HEK293T (cell line): ENCODE measurements at places on chromosomes 12 and 14.

DNA sequence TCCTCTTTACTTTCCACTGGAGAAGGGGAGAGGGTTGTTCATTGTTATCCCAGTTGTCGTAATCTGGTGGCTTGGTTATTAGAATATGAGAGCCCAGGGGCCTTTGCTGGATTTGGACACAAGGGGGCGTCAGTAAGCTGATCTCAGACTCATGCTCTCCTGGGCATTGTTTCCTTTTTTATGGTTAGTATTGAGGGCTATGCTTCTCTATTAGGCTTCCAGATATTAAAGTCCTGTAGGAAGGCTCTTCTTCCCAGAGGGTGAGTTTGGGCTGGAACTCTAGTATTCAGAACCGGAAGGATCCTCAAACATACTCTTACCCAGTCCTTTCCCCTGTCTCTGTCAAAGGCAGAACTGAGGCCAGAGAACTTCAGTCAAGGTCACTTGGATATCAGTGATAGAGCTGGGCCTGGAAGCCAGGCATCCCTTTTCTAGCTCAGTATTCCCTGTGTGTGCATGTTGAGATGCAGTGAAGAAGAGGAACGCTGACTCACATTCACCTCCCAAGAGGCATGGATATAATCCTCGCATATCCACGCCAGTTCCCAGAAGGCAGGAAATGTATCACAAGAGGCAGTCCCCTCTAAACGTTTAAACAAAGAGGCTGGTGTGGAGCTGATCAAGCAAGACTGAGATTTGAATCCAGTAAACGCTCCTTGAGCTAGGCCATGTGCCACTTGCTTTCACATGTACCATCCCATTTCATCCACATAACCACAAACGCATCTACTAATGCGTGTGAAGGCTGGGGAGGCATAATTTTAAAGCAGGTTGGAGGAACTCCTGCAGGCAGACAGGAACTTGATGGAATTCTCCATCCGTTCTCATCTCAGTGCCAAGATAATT lies 41.6 kb downstream of the UBE3B start:
- peak; percentile 80 for DNase-seq

DNA sequence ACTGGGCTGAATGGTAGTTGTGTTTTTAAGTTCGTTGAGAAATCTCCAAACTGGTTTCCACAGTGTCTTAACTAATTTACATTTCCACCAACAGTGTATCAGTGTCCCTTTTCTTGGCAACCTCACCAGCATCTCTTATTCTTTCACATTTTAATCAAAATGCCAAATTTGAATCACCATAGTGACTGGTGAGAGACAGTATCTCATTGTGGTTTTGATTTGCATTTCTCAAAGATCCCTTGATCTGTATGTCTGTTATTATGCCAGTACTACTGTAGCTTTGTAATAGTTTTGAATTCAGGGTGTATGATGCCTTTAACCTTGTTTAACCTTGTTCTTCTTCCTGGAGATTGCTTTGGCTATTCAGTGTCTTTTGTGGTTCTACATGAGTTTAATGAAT lies 2.2 kb upstream of the EIF2S3B start:
- no peak for DNase-seq

- DNase-seq, result no peak
Measured at GRCh38 chr14:92774572-92774971, 19.5 kb upstream of the GOLGA5 start.

GRCh38 chr12:114711689-114712152 lies 27.7 kb upstream of the TBX3 start:
- DNase-seq, result no peak

- DNase-seq, result no peak
Measured at GRCh38 chr12:124865728-124866127, 2.1 kb upstream of the SCARB1 start.

DNA sequence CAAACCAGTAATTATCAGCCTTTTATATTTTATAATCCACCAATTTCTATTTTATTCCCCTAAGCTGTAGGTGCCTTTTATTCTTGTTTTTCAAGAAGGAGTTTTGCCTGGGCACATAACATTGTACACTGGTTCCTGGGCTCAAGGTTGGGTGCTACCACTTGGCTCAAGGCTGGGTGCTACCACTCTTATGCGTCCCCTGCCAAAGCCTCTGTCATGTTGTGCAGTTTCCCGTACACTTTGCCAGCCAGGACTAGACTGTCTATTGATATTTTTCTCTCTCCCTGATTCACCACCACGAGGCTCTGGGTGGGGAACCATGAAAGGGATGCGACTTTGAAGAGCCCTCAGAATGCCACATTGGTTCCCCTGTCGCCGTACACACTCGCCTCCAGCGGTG lies 52.5 kb upstream of the VASH1 start:
- DNase-seq, result no peak

GRCh38 chr12:27236498-27236897 lies 7.6 kb upstream of the STK38L start:
- DNase-seq, result no peak

DNA sequence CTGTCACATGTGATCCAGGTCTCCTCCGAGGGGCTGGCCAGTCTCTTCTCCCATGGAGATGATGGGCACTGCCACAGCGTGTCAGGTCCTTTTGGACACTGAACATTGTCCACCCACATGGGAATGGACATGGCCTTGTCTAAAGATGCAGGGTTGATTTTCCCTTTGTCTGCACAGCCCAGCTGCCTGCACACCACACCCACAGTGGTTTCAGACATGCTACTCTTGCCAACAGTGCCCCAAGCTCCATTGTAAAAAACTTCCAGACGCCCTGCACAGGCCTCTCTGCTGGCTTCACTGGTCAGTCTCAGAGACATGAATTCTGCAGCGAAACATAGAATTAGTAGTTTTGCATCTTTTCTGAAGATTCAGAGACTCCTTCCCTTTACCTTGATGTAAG lies 18.5 kb downstream of the CD163 start:
- no peak for DNase-seq

DNA sequence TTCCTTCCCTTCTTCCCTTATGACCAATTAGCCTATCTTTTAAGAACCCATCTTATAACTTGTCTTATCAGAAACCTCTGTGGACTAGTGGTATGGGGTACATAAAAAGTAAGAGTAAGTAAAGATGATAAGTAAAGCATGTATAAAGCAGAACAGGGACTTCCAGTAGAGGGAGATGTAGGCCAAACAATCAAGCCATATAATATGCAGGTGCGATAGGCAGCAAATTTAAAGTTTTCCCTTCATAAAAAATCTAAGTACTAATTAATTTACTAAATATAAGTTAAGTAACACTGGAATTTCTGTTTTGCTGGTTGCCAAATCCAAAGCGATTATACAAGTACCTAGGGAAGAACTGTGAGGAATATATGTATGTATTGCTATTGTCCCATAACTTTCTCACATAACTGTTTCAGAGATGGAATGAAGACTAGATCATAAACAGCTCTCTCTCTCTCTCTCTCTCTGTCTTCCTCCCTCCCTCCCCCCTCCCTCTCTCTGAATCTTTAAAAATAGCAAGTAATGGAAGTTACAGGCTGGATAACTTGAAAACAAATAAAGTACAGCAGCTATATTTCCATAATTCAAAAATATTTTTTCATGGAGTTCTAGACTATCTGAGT lies 25.7 kb downstream of the METTL25 start:
- peak; percentile 12 for DNase-seq

- DNase-seq, result no peak
Measured at GRCh38 chr14:91383439-91383838, 34.2 kb downstream of the CCDC88C start.

- peak; percentile 73 for DNase-seq
Measured at GRCh38 chr14:22598099-22598895, at the start of gene ABHD4. Gene ABHD4, plus strand, starts transcription at chr14:22598300. Its CDS starts 7 bp downstream, at chr14:22598307.

GRCh38 chr14:89779707-89780106 lies 174.8 kb downstream of the EFCAB11 start:
- DNase-seq, result no peak

DNA sequence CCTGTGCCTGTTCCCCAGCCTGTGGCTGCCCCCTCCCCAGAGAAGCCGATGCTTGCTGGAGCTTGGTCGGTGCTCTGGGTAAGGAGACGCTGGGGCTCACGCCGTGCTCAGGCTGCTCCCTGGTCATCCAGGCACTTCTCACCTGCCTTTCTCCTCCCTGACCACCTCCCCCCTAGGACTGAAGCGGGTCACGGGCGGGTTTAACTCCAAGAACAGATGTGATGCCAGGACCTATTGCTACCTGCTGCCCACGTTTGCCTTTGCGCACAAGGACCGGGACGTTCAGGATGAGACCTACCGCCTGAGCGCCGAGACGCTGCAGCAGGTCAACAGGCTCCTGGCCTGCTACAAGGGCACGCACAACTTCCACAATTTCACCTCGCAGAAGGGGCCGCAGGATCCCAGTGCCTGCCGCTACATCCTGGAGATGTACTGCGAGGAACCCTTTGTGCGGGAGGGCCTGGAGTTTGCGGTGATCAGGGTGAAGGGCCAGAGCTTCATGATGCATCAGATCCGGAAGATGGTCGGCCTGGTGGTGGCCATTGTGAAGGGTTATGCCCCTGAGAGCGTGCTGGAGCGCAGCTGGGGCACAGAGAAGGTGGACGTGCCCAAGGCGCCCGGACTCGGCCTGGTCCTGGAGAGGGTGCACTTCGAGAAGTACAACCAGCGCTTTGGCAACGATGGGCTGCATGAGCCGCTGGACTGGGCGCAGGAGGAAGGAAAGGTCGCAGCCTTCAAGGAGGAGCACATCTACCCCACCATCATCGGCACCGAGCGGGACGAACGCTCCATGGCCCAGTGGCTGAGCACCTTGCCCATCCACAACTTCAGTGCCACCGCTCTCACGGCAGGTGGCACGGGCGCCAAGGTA lies 8.4 kb upstream of the EP400 start:
- DNase-seq, result no peak

GRCh38 chr12:6424866-6425265 lies 19.9 kb upstream of the CD27 start:
- DNase-seq, result no peak

DNA sequence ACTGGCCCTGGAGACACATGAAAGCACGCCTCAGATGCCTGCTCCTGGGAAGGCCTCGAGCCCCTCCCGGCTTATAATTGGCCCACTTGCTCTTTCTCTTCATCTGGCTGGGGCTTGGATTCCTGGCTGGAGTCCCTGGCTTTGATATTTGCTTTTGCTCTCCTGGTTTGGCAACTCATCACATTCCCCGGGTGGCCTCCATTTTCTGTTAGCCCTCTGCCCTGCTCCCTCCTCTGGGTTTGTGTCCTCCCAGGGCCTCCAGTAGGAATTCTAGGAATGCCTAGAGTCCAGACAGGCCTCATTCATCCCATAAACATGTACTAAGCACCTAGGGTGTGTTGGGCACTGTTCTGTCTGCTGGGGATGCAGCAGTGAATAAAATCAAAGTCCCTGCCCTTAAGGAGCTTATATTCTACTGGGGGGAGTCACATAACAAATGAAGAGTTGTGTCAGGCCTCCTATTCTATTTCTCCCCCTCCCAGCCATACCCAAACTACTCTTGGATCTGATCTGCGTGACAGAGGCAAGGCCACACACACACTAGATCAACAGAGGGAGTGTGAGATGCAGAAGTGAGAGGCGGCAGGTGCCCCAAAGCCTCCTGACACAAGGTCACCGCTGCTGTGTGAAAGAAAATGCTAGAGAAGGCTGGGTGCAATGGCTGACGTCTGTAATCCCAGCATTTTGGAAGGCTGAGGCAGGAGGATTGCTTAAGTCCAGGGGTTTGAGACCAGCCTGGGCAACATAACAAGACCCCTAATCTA lies 21.3 kb upstream of the TSPAN9 start:
- DNase-seq, result no peak

DNA sequence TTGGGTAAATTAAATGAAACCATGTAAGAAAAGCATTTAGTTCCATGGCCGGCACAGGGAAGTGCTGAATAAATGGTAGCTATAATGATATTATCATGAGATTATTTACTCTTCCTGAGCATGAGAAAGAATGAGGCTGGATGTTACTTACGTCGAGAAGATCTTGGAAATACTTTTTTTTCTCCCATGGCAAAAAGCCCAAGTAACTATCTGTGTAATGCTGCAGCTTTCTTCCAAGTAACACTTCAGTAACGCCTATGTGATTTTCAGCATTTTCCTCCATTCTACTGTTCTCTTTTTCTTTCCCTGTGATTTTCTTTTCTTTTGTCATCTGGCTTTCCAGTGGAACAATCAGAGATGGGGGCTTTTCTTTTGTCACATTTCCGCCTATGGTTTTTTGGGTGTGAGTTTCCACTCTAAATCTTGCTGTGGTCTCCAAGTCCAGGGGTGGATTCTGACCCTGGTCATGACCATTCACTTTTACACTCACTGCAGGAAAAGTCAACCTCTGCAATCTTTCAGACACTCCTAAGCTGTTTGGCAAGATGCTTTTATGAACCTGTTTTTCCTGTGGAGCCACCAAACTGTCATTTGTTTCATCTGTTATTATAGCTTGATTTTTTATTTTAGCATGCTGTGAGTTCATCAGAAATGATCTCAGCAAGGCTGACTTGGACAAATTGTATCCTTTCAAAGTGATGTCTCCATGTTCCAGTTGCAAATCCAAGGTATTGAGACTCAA lies 25.0 kb upstream of the SYCP3 start:
- DNase-seq, result no peak

DNA sequence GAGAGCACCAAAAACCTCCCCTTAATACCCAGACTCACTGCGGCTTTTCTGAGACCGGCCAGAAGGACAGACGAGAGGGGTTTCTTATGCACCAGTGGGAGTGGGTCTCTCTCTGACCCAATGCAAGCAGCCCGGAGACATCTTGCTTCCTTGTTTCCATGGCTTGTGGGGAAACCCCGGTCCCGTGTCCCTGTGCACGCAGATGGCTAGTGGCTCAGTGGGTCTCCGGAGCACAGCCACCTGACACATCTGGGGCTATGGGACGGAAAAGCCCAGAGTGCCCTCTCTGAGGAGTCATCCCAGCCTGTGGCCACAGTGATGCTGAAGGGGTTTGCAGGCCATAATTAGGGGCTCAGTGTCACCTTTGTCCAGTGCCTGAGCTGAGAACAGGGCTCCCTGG lies 197.6 kb downstream of the PHETA1 start:
- DNase-seq, result no peak

DNA sequence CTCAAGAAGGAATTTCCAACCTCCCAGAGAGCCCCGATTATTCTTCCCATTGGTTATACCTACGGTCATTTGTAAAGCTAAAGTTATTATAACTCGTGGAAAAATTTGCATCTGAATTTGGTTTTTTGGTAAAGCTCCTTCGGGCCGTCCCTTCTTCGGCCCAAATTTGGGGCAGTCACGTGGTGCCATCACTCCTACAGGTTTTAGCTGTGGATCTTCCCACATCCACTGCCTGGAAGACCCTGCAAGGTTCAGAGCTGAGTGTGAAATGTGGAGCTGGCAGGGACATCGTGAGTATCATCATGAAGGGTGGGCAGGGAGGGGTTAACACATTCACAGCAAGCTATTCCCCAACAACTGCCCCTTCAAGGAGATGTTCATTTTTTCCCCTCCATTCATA lies 105.7 kb downstream of the NT5DC3 start:
- no peak for DNase-seq

- DNase-seq, result no peak
Measured at GRCh38 chr12:69610126-69610525, 581 bp downstream of the LRRC10 start.

DNA sequence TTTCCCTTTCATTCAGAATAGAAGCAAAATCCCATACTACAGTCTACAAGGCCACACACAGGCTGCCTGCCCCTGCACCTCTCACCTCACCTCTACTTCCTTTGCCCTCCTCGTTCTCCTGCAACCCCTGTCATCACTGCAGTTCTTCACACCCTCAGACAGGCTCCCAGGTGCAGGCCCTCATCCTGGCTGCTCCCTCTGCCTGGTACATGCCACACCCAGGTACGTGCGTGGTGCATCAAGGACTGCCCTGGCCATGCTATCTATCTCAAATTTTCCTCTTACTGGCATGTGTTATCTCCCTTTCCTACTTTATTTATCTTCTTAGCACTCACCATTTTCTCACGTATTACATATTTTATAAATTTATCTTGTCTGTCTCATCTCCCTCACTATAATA lies 24.3 kb downstream of the TM7SF3 start:
- DNase-seq, result no peak
